ENCODE measurements at places on chromosomes 11 and 22. TPM values are rescaled to one million over a fixed set of nuclear protein-coding genes. Genes with fewer than 3 reads are reported as not detected.

GRCh38 chr22:22480940-22481339 lies 27.6 kb downstream of the ZNF280B start:
- H3K4me3 ChIP-seq, result no peak overlapping the region
- DNase-seq, result no peak
- H3K27me3 ChIP-seq, result no peaks in the 10 kb centered on the region
- H3K27ac ChIP-seq, result no peak overlapping the region
- H3K4me1 ChIP-seq, result no peaks in the 10 kb centered on the region
- peaks cover 4% of the 10 kb centered on the region for H3K36me3 ChIP-seq

GRCh38 chr11:69403556-69404215 lies 77.8 kb upstream of the LINC01488 start:
- H3K4me1 ChIP-seq, result peaks cover 14% of the 10 kb centered on the region
- no peak overlapping the region for H3K4me3 ChIP-seq
- peaks cover 6% of the 10 kb centered on the region for H3K36me3 ChIP-seq
- H3K27ac ChIP-seq, result no peak overlapping the region
- H3K27me3 ChIP-seq, result no peaks in the 10 kb centered on the region

Gene RIBC2
- 1.1 TPM for total RNA-seq

- no peak overlapping the region for H3K4me3 ChIP-seq
- H3K4me1 ChIP-seq, result no peaks in the 10 kb centered on the region
- peaks cover 26% of the 10 kb centered on the region for H3K27me3 ChIP-seq
- H3K36me3 ChIP-seq, result no peaks in the 10 kb centered on the region
These were observed 763 bp upstream of the MS4A7 start for GRCh38 chr11:60377401-60378136.

GRCh38 chr11:74877132-74877531 lies 71.8 kb downstream of the XRRA1 start:
- H3K27ac ChIP-seq, result no peak overlapping the region
- peaks cover 37% of the 10 kb centered on the region for H3K36me3 ChIP-seq
- no peak overlapping the region for H3K4me3 ChIP-seq
- H3K4me1 ChIP-seq, result no peaks in the 10 kb centered on the region

Gene KCNQ1OT1
- total RNA-seq, result 2.7 TPM

GRCh38 chr22:30596886-30597285 lies 5.2 kb upstream of the PES1 start:
- no peaks in the 10 kb centered on the region for H3K36me3 ChIP-seq
- peaks cover 3% of the 10 kb centered on the region for H3K27me3 ChIP-seq
- no peak overlapping the region for H3K27ac ChIP-seq
- no peak for DNase-seq
- no peak overlapping the region for H3K4me3 ChIP-seq

DNA sequence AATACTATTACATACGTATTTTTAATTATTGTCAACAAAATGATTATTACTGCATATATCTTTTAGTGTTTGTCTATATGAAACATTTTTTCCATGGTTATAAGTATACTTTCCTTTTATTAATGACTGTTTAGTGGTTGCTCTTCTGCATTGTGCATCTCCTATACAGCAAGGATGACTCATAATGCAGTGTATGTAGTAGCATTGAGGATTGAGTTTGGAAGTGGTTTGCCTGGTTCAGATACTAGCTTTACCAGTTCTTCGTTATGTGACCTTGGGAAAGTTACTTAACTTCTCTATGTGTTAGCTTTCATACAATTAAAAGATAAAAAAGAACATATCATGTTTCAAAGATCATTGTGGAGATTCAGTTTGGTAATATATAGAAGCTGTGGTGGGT lies 44.1 kb downstream of the CHORDC1 start:
- H3K4me3 ChIP-seq, result no peak overlapping the region
- no peak for DNase-seq
- H3K4me1 ChIP-seq, result no peaks in the 10 kb centered on the region
- H3K27me3 ChIP-seq, result no peaks in the 10 kb centered on the region

Gene TBX10
- not detected for total RNA-seq

Gene MRPL23
- 22.8 TPM for total RNA-seq

GRCh38 chr11:16859651-16860050 lies 121.2 kb downstream of the C11orf58 start:
- no peak for DNase-seq
- no peaks in the 10 kb centered on the region for H3K36me3 ChIP-seq
- no peak overlapping the region for H3K4me3 ChIP-seq
- H3K27me3 ChIP-seq, result peaks cover 3% of the 10 kb centered on the region

DNA sequence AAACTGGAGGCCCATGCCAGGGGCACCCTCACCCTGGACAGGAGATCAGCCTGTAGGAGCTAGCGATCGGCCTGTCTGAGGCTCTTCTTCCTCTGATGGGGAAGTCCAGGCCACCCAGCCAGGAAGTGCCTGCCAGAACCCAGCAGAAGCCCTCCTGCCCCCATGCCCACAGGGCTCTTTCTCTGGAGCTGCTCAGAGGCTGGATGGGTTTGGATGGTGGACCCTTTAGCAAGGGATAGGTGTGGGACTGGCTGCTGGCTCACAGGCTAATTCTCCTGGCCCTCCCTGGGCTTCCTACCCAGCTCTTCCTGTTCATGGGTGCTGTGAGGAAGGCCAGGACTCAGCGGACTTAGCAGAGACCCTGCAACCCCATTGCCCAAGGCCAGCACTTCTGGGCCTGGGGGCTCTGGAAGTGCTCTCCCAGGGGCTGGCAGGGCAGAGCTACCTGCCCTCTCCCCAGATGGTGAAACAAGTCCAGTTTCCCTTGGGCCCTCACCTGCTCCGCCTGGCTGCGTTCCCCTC lies 7.6 kb downstream of the FXYD2 start:
- H3K4me1 ChIP-seq, result peaks cover 14% of the 10 kb centered on the region
- peaks cover 4% of the 10 kb centered on the region for H3K27me3 ChIP-seq
- DNase-seq, result peak; percentile 68
- no peak overlapping the region for H3K4me3 ChIP-seq
- no peak overlapping the region for H3K27ac ChIP-seq

GRCh38 chr11:25423436-25424199 lies 908.3 kb upstream of the ANO3 start:
- no peak for DNase-seq
- no peak overlapping the region for H3K4me3 ChIP-seq
- H3K36me3 ChIP-seq, result peaks cover 2% of the 10 kb centered on the region
- H3K27me3 ChIP-seq, result no peaks in the 10 kb centered on the region

GRCh38 chr22:31621507-31622124 lies 40.4 kb downstream of the PISD start:
- H3K4me1 ChIP-seq, result peaks cover 21% of the 10 kb centered on the region
- no peak for DNase-seq
- H3K27ac ChIP-seq, result no peak overlapping the region
- H3K36me3 ChIP-seq, result peaks cover 9% of the 10 kb centered on the region

Gene PATE4
- not detected for total RNA-seq

- no peak for DNase-seq
- H3K4me3 ChIP-seq, result peak overlapping the region; percentile 95
- no peaks in the 10 kb centered on the region for H3K27me3 ChIP-seq
- no peak overlapping the region for H3K27ac ChIP-seq
- H3K36me3 ChIP-seq, result no peaks in the 10 kb centered on the region
These were observed 14.4 kb upstream of the SPTBN2 start for GRCh38 chr11:66743271-66743968.

GRCh38 chr11:45500451-45500850 lies 165.0 kb downstream of the CHST1 start:
- peaks cover 4% of the 10 kb centered on the region for H3K4me1 ChIP-seq
- H3K27ac ChIP-seq, result no peak overlapping the region
- peaks cover 37% of the 10 kb centered on the region for H3K27me3 ChIP-seq
- H3K36me3 ChIP-seq, result peaks cover 2% of the 10 kb centered on the region

Gene ANO9
- total RNA-seq, result not detected

DNA sequence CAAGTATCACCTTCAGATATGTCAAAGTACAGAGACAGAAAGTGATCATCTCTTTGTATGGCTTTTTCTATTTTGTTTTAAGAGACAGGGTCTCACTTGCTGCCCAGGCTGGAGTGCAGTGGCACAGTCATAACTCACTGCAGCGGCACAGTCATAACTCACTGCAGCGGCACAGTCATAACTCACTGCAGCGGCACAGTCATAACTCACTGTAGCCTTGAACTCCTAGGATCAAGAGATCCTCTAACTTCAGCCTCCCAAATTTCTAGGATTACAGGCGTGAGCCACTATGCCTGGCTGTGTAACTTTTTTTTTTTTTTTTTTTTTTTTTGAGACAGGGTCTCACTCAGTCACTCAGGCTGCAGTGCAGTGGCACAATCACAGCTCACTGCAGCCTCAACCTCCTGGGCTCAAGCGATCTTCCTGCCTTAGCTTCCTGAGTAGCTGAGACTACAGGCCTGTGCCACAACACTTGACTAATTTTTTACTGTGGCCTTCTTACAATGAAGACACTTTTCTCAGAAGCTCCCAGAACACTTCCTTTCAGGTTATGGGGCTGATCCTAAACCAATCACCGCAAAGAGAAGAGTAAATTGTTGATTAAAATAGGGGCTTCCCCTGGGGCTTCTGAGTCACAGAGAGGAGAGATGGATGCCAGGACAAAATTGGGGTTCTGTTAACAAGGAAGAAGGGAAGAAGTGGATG lies 9.0 kb upstream of the HIKESHI start:
- H3K36me3 ChIP-seq, result no peaks in the 10 kb centered on the region
- H3K27ac ChIP-seq, result no peak overlapping the region
- no peak for DNase-seq
- H3K4me3 ChIP-seq, result no peak overlapping the region
- H3K27me3 ChIP-seq, result no peaks in the 10 kb centered on the region

Measured in chondrocyte (in vitro differentiated cells).